ENCODE measurements at places on chromosomes 16 and 17.

- DNase-seq: peak; percentile 33
Observed at GRCh38 chr17:81295676-81296381, 722 bp upstream of the SLC38A10 start.

DNA sequence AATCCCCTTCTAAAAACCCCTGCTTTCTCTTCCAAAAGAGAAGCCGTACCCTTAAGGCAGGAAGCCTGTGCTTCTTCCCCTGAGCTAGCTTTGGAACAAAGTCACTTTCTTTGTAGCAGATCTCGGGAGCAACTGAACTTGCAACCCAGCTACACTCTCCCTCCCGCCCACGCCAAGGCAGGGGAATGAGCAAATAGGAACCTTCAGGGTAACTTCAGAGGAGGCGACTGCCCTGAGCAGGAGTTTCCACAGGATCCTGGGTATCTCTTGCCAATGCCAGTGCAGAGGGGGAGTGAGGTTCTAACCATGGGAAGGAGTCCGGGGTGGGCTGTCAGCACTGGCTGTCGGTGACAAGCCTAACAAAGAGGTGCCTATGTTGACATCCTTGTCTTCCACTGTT is 5.9 kb upstream of the PIRT start:
- no peak for DNase-seq

- DNase-seq: no peak
Observed at GRCh38 chr16:87144232-87144631, 173.0 kb downstream of the C16orf95 start.

DNA sequence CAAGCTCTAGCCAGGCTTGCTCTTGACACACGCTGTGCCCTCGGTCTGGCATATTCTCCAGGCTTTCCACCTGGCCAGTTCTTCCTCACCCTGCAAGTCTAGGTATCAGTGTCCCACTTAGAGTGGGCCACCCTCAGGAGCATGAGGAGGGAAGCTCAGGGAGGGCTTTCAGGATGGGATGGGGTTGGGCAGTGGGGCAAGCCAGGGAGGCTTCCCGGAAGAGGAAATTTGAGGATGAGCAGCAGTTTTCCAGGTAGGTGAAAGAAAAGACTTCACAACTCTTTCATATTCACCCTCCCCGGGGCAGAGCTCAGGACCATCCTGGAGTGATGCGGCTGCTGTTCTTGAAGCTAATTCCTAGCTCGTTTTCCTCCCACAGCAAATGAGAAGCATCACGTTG is 14.5 kb upstream of the LDHD start:
- no peak for DNase-seq

DNA sequence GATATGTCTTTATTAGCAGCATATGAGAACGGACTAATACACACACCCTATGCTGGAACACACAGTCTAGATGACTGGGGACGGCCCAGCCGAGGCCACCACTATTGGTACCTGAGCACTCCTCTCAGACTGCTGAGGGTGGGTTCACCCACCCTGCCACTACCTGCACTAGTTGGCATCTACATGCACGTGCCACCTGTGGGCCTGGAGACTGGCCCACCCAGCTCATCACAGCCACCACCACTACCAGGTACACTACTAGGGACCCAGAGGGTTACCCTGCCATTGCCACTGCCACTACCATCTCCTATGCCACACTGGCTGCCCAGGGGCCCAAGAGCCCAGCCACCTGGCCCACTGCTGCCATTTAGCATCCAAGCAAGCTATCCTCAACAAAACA is 32.5 kb downstream of the MEAK7 start:
- no peak for DNase-seq

DNA sequence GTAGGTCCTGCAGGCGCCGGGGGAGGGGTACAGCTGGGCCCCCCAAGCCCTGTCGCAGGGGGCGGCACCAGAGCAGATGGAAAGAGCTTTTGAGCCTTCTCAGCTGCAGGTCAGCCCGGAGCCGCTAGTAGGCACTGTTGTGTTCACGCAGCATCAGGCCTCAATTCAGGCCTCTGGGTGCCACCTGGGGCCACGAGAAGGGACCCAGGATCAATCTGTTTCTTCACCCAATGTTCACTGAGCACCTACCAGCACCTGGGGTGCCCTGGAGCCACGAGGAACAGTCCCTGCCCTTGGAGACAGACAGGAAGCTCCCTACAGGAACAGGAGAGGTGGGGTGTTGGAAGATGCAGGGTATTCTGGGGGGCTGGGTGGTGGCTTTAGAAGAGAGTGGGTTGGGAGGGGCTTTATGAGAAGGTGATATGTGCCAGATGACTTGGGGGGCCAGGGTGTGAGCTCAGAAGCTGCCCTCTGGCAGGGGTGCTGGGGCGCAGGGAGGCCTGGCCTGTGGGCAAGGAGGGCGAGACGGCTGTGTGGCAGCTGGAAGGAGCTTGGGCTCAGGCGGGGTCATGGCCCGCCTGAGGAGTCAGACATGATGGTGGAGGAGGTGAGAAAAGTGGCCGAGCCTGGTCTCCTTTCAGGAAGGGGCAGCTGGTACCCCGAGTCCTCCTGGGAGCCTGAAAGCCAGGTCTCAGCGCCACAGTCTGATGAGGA is 121.9 kb upstream of the GSE1 start:
- DNase-seq: no peak

DNA sequence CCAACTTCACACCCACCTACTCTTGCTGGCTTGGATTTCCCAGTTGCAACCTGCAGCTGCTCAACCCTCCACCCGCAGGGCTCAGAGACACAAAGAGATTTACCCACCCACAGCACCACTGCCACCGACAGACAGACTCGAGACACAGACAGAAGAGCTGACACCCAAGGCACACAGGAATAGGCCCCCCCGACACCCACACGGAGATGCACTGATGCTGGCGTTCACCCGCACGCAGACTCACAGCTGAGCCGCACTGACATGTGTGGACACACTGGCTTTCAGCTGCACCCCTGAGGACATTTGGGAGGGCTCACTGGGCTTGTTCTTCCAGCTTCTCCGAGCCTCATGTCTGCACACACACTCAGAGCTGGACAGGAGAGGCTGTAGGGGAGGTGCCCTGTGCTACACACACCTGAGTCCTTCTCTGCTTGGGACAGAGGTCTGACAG is 8.2 kb downstream of the STX1B start:
- no peak for DNase-seq

Data from IMR-90 (cell line).